Hematopoietic multipotent progenitor cell (in vitro differentiated cells): ENCODE measurements at places on chromosomes 12 and 14. TPM values are rescaled to one million over a fixed set of nuclear protein-coding genes. Genes with fewer than 3 reads are reported as not detected.

The MTRFR gene
- total RNA-seq = 12.1 TPM

The SLCO1A2 gene
- under 0.01 TPM for total RNA-seq

The JDP2 gene
- total RNA-seq = 7.5 TPM

The TAS2R14 gene
- total RNA-seq = 1.9 TPM

The SMIM41 gene
- under 0.01 TPM for total RNA-seq
